ENCODE measurements at places on chromosomes 1 and 21.
A peak's percentile ranks its signal among the peaks of the same experiment; 100 is the strongest.

DNA sequence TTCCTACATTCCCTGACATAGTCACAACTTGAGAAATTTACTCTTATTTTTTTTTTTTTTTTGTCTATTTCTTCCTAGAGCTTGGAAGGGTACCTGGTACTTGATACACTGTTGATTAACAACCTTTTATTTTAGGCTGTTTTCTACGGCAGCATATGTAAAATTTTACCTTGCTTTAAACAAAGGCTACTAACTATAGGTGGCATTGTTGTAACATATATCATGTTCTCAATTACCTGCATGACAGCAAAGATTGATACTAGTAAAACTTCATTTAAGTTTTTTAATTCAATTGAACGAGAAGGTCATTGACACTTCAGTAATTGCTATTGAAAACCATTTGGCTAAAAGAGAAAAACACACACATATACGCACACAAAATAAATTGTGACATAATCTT lies 238.3 kb upstream of the ESRRG start:
- no peak for DNase-seq

DNA sequence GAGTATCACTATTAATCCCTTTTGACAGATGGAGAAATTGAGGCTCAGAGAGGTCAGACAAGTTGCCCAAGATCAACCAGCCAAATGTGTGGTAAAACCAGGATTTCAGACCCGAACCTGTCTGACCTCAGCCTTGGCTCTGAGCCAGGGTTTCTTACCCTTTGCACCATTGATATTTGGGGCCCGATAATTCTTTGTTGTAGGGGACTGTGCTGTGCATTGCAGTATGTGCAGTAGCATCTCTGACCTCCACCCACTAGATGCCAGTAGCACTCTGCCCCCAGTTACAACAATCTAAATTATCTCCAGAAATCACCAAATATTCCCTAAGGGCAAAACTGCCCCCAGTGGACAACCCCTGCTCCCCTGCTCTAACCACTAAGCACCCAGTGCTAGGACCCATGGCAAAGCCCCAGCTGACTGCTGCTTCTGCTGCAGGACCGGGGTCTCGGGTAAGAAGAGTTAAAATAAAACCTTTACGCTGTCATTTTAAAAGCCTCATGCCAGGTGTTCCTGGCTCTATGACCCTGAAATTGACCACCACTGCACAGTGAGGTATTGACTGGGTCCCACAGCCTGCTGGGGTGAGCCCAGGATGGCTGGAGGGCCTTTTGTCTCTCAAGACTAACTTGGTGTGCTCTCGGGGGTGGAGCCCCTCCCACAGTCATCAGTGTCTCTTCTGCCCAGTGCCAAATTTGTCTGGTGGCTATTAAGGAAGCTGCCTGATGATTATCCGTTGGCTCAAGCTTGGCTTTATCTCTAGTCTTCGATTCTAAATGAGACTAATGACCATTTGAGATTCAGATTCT lies 5.6 kb upstream of the MAN1C1 start:
- DNase-seq, result no peak

DNA sequence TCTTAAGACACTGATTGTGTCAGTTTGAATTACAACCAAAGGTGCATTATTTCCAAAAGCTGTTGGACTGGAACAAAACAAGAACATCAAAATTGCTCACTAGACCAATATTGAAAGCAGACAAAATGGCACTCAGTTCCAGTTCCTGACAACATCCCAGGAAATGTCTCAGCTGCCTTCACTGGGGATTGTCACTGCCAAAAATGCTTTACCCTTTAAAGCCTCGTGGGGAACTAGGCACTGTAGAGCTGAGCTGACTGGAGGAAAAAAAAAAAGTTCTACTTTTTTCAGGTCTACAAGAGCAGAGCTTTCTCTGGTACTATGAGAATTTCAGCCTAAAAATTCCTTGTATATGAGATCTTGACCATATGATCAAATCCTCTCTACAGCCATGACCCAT lies 21.9 kb downstream of the GPR52 start:
- no peak for DNase-seq

DNA sequence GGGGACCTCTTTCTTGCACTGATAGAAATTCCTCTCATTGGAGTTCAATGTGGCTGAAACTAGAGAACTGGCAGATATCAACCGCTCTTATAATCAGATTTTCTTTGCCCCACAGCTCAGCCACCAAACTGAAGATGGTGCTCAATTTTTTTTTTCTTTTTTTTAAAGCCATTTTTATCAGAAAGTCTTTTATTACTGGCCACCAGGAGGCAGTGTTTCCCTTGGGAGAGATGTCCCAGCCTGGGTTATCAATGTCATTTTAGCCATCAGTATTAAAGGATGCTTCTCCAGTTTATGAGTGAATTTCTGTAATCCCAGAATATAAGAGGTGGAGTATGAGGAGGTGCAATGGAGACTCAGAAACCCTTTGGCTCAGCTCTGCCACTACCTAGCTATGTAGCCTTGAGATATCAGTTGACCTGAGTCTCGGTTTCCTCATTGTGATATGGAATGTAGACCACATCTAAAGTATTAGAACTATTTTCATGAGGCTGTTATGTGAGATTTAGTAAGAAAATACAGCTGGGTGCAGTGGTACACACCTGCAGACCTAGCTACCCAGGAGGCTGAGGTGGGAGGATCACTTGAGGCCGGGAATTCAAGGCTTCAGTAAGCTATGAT lies 27.6 kb downstream of the CD244 start:
- peak; percentile 8 for DNase-seq

- DNase-seq, result no peak
These were observed 40.1 kb downstream of the SYT6 start for GRCh38 chr1:114113411-114114184.

DNA sequence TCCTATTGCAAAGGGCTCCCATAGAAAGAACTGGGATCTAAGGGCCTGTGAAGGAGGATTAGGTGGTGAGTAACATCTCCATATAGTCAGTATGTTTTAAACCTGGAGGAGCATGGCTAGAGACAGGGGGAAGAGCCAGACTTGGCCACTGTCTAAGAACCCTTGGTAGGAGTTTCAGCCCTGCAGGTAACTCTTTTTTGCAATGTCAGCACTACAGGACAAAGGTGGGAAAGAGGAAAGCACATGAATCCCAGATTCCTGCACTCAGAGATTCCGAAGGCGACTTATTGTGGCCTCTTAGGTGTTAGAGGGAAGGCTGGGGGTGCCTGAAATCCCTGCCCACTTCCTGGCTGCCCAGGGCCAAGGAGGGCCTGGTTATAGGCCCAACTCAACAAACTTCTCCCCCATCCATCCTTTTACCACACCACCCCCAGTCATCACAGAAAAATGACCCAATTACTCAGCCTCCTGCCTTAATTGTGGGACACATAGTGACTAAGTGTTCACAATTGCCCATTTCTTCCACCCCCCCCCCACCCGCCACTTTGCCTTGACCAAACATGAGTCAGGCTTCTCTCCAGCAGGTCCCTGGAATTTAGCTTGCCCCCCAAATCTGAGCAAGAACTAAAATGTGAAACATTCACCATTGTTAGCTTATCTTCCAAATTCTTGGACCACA lies 1.9 kb upstream of the NTNG1 start:
- no peak for DNase-seq

DNA sequence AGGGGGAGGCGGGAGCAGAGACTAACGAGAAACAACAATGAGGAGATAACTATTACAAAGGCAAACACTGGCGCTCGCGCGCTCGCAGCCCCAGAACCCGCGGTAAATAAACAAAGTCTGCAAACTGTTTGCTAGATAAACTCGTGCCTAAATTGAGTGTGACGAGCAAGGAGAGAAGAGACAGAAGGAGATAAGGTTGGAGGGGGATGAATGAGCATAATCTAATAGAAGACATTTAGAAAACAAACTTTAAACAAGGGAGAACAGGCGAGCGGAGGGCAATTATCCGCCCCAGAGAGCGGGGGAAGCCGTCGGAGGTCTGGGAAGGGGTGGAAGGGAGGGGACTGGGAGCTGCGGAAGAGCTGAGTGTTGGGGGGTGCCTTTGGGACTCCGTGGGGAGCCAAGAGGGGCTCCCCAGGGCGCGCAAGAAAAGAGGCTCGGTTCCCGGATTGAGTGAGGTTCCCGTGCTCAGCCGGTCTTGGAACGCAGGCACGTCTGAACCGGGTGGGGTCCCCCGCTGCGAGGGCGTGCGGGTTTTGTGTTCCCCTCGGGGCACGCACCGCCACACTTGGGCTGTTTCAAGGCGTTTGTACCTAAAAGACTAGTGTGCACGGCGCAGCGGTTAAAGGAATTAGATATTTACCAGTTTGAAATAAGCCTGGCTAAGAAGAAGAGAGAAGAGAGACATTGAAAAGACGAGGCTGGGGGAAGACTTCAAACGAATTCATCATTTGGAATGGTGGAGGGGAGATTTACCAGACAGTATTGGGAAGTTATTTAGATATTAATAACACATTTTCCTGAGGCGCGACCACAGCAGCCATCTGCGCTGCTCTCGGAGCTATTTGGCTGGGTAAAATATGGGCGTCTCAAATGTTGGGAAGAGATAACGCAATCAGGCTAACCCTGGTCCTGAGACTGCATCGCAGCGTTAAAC lies 10.6 kb downstream of the PAX7 start:
- no peak for DNase-seq

All from adipocyte (in vitro differentiated cells).